ENCODE measurements at places on chromosomes 4 and X.
A peak's percentile ranks its signal among the peaks of the same experiment; 100 is the strongest.

GRCh38 chr4:155617296-155617695 lies 49.4 kb upstream of the GUCY1A1 start:
- no peak for DNase-seq

DNA sequence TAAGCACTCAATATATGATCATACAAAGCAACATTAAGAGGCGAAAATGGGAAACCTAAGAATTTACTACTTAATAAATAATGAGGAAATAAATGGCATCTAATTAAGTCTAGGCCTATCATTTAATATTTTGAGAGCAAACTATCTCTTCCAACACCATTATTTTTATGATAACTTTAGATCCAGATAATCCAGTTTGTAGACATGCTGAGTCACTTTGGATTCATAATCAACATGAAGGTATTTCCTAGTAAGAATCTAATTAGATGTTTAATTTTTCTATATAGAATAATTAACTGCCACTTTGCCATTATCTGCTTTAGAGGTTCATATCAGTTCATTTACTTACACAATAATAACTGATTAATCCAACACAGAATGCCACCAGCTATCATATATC lies 336.2 kb downstream of the INPP4B start:
- no peak for DNase-seq

DNA sequence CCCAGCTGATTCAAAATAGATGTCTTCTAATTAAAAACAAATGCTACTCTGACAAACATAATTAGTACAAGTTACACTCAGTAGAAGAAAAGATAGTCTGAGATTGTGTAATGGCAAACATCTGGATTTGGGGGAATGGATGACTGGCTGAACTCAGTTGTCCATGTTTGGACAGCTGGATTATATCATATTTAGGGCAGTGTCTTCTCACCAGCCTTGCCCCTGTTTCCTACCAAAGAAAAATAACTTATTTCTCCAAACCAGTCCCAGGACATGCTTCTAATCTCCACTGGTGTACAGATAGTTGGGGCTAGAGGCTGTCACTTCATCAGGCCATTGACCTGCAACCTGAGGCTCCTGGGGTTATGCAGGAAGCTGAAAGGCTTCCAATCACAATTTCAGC lies 237.3 kb downstream of the USP46 start:
- peak; percentile 28 for DNase-seq

DNA sequence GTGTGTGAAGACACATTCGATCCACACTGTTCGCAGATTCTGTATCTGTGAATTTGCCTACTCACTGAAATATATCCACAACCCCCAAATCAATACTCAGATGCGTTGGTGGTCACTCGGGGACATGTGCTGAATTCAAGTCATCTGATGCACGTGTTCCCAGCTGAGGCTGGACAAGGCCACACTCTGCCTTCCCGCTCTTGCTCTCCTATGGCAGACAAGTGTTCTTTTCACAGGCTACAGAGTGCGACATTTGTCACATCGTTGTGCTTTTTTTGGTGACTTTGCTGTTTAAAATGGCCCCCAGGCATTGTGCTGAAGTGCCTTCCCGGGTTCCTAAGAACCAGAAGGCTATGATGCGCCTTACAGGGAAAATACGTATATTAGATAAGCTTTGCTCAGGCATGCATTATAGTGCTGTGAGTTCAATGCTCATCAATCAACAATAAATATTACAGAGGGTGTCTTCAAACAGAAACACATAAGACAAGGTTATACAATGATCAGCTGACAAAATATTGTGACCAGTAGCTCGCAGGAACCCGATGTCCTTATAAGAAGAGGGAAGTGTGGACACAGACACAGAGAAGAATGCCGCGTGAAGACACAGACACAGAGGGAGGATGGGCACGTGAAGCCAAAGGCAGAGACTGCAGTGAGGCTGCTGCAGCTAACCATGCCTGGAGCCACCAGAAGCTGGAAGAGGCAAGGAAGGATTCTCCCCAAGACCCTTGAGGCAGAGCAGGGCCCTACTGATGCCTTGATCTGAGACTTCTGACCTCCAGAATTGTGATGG lies 42.0 kb downstream of the IRF2 start:
- DNase-seq = no peak

GRCh38 chr4:59374416-59374815 lies 1825.7 kb upstream of the ADGRL3 start:
- no peak for DNase-seq

DNA sequence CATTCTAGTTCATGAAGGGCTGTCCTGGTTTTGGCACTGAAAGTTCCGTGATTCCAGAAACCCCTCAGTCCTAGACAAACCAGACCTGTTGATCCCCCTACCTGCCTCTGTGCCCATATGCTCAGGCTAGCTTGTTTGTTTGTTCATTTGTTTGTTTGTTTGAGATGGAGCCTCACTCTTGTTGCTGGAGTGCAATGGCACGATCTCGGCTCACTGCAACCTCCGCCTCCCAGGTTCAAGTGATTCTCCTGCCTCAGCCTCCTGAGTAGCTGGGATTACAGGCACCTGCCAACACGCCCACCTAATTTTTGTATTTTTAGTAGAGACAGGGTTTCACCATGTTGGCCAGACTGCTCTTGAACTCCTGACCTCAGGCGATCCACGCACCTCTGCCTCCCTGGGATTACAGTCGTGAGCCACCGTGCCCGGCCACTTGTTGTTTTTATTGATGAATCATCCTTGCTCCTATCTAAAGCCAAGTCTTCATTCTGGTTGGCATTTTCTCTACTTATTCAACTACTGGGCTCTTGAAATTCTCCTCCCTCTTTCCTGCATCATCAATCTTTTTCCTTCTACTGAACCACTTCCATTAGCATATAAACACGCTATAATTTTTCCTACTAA lies 86.3 kb upstream of the BMP2K start:
- no peak for DNase-seq

- DNase-seq = no peak
These were observed 591.0 kb upstream of the ATOH1 start for GRCh38 chr4:93237521-93237920.

DNA sequence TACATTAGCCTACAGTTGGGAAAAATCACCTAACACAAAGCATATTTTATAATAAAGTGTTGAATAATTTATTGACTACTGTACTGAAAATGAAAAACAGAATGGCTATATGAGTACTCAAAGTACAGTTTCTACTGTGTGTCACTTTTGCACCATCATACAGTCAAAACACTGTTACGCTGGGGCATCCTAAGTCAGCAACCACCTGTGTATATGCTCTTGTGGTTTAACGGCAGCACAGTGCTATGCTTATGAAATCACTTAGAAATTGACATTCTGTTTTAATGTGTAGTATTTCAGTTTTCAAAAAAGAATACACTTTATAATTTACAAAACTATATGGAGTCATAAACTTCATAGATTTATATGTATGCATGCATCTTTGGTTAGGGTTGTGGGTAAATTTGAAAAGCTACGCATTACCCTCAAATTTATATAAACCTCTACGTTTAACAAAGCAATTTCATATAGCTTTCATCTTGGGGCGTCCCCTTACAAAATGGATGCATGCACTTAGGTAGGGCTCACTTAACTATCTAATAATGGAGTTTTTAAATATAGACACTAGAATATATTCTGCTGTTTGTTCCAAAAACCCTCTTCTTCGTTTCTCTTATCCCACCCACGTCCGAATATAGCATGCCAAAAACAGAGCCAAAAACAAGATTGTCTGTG lies 690 bp upstream of the NEIL3 start:
- DNase-seq = no peak

- DNase-seq = peak; percentile 92
These were observed 51.8 kb downstream of the TLR10 start for GRCh38 chr4:38730830-38731646.

DNA sequence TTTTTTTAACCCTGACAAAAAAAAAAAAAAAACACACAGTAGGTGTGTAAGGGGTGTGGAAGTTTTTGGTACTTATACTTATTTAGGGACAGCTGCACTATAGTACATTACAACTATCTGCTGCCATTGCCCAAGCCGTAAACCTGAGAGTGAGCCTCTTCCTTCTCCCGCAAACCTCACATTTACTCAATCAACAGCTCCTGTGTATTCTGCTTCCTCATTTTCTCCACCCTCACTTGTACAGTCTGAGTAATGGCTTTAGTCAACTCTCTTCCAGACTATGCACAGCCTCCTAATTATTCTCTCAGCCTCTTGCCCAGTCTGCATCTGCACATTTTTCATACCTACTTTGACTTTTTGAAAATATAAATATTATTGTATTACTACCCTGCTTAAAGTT lies 362.0 kb downstream of the ADAM29 start:
- no peak for DNase-seq

- DNase-seq = no peak
These were observed 1024.0 kb upstream of the SLIT2 start for GRCh38 chr4:19227701-19228100.

GRCh38 chrX:143027275-143027674 lies 1.5 kb downstream of the SPANXN4 start:
- DNase-seq = no peak

DNA sequence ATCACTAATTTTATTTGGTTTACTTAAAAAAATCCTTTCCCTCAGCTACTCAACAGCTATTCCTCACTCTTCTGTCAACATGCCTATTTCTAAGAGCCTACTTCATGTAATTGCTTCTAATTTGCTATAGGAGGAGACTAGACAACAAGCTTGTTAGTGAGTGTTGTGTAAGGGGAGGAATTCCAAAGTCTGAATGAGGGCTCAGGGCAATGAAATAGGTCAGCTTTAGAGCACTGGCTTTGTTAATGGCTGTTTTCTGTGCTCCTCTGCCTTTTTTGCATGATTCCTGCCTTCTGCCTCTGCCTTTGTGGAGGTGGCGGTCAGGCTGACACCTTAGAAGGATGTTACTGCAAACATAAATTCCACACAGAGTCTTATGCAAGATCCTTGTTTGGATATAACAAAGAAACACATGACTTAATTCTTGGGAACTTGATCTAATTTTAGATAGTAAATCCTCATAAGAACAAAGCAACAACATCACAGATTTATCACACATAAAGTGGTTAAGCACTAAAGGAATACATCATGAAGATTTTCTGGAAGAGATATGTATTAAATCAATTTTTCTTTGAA lies 15.0 kb upstream of the PAGE1 start:
- DNase-seq = no peak

DNA sequence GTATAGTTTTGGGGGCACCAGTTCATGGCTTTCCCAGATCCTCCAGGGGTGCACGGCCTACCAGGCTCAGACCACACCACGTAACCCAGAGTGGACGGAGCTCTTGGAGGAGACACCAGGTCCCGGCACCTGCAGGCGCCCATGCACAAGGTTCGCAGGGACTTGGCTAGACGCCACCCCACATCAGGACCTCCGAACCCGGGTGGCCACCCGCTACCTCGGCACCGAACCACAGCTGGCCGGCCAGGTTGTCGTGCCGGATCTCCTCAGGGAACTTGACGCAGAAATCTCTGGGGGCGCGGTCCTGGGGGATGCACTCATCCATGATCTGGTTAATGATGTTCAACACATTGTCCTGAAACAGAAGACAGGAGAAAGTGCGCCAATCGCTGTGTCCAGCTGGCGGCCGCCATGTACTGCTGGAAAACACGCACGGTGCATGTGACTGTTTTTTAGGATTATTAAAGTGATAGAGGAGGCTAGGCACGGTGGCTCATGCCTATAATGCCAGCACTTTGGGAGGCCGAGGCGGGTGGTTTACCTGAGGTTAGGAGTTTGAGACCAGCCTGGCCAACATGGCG lies 77.1 kb downstream of the ZFYVE28 start:
- no peak for DNase-seq

DNA sequence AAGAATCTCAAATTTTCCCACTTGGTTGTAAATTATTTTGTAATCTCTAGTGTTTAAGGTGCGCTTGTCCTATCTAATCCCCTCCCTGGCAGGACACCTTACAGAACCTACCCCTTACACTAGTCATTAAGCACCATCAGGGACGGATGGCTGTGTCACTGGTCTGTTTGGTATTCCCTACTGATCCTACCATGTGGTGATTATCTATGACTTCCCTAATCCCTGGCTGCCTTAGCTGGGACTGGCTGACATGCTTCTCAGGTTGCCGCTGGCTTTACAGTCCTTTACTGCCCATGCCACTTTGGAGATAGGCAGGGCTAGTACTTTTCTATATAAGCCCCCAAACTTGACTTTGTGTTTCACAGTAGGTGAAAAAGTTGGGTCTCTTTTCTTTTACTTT lies 58.6 kb downstream of the ELOVL6 start:
- no peak for DNase-seq

DNA sequence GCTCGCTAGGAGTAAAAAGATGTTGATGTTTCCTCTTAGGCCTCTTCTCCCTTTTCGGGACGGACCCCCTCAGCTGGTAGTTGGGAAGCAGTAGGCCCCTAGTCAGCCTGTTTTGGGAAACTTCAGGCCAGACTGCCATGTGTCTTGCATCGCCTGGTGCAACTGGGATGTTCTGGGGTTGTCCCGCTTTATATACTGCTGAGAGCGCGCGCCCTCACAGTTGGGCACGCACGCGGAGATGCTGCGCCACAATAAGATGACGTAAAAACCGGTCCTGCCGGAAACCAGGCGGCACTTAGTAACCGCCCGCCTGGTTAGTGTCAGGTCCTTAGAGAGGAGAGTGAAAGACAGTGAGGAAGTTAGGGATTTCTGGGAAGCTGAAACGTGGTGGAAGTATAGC lies 231.3 kb upstream of the CT83 start:
- no peak for DNase-seq

GRCh38 chrX:22486296-22486695 lies 213.6 kb downstream of the CBLL2 start:
- DNase-seq = no peak

DNA sequence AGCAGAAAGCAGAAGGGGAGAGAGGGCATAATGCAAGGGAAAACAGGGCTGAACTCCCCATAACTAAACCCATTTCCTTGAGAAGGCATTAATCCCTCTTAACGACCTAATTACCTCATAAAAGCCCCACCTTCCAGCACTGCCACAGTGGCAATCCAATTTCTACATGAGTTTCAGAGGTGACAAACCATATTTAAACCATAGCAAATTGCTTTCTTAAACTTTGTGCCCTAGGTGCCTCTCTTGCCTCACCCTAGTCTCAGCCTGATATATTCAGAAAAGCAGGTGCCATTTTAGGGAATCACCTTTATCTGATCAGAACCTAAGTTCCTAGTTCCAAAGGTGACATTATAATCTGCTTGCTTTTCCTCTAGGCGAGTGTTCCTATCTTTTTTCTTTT lies 48.9 kb downstream of the SLC34A2 start:
- DNase-seq = no peak

- no peak for DNase-seq
These were observed 52.5 kb upstream of the PITX2 start for GRCh38 chr4:110675426-110675825.

- no peak for DNase-seq
These were observed 578 bp downstream of the CHIC2 start for GRCh38 chr4:54063737-54064316.

DNA sequence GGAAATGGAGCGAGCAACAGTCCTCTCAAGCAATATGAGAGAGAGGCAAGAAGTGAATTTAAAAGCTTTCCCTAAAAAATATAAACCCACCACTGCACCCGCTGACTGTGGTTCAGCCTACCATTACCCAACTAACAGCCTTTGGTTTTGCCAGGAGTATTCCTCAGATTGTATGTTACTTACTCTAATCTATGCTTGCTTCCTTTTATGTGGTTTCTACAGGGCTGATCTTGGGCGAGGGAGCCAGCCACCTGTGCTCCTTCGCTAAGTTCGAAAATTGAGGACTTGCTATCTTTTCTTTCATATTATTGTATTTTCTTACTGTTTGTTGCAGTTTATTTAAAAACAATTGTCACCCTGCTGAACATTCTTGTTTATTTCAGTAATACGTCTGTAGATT lies 101.1 kb downstream of the DDX53 start:
- no peak for DNase-seq

All from fibroblast of skin of left biceps (primary cell).